Kidney tubule cell (primary cell): ENCODE measurements at places on chromosomes 6 and 20.

- no peak for DNase-seq
These were observed 64.0 kb upstream of the ADGRF4 start for GRCh38 chr6:47634210-47635047.

- DNase-seq: no peak
These were observed 50.4 kb upstream of the CTNNBL1 start for GRCh38 chr20:37643400-37643799.

DNA sequence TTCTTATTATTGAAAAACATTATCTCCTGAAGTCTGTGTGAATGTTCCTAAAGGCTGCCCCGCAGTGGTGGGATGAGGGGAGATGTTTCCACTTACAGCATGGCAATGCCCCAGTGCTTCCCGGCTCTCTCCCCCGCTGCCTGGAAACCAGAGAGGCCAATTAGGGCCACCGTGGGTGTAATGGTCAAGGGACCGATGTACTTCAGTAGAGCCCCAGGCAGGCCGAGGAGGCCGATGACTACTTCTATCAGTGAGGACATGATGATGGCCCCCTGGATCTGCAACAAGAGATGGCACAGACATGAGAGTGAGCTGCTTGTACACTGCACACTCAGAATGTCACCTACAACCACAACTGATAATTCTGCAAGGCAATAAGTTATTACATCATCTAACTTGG lies 117.8 kb downstream of the SLC23A2 start:
- DNase-seq: no peak

DNA sequence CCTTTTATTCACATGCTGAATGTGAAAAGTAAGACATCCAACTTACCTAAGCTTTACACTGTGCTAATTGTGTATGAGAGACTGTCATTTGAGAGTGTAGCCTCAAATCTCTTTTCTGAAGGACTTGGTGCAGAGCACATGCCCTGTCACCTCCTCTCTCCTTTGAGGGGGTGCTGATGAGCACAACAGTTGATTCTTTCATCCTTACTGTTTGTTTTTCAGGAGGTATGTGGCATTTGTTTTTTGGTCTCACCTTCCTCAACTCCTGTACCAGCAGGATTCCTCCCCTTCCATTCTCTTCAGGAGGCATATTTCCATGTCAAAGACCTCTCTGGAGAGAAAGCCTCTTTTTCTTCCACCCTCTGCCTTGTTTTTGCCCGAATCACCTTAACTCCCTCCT lies 252.6 kb upstream of the CITED2 start:
- DNase-seq: no peak

DNA sequence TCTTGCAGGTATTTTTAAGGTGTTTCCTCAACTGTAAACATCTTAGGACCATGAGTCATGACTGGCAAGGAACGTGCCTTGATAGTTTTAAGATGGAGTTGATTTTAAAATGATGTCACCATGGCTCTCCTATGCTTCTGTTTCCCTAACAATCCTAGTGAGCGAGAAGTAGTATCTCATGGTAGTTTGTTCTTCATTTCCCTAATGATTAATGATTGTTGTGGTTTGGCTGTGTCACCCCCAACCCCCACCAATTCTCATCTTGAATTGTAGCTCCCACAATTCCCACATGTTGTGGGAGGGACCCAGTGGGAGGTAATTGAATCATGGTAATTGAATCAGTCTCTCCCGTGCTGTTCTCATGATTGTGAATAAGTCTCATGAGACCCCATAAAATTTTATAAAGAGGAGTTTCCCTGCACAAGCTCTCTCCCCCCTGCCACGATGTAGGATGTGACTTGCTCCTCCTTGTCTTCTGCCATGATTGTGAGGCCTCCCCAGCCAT lies 16.8 kb upstream of the BNIP5 start:
- DNase-seq: peak; percentile 92

DNA sequence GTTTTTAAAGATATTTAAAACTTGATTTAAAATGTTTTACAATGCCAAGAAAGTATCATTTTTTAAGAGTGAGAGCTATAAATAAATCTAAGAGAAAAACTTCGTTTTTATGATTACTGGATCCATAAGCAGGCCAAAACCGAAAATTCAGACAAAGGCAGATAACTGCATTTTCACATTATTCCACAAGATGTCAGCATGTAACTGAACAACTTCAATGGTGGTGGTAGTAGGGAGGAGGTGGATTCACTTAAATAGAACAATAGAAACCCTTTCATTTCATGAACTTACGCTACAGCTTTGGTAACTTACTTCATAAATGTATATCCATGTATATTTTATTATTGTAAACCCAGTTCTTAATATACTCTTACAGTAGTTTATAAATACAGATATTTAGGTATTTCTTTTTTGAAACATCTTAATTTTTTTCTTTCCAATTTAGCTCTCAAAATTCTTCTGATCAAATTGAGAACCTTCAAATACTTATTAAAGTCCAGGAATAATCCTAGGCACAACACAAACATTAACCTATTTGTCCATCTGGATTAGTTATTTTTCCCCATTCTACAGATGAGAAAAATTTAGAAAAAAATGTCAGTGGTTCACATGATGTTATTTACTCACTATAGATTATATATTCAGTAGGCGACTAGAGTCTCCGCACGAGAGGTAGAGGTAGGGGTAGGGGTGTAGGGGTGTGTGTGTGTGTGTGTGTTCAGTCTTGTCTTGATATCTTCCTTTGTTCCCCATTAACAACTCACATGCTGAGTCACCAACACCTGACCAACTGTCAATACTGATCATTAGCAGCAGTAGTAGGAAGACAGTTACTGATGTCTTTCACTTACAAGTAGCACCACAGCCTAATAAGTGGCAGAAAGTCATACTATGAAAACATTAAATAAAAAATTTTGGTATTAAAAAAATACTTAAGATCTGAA lies 111.5 kb downstream of the ARHGAP18 start:
- DNase-seq: peak; percentile 69

DNA sequence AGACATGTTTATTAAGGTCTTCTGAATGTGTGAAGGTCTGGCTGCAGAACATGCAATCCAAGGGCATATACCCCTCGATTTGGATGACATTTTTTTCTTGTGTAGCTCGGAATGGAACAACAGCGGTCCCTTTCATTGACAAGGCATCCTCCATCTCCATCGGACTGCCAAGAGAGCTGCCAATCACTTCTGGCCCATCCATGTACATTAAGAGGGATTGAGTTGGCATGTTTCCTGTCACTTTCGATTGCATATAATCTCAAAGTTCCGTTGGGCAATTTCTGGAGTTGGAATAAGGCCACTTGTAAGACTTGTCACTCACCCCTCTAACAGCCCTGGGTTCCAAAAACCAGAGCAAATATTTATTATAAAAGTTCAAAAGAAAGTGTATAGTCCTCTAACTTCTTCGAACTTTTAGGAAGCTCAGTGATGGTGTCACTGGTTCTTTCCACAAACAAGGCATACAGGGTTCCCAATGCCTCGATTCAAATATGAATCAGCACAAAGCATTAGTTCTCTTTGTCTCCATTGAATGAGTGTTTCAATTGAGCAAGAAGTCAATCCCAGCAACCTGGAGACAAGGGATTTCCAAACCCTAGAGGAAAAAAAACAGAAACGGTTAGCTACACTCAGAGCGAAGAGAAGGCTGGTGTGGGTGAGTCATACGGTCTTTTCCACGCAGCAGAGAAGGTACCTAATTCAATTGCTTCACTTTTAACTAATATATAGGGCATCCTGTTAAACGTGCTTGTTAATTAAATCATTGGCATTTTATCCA lies 10.9 kb downstream of the ZNF217 start:
- DNase-seq: peak; percentile 83

GRCh38 chr6:110646951-110647910 lies 168.0 kb downstream of the CDK19 start:
- no peak for DNase-seq

GRCh38 chr20:16125816-16126215 lies 447.4 kb downstream of the KIF16B start:
- peak; percentile 26 for DNase-seq

- peak; percentile 42 for DNase-seq
These were observed 509.9 kb upstream of the ID4 start for GRCh38 chr6:19327241-19327640.

DNA sequence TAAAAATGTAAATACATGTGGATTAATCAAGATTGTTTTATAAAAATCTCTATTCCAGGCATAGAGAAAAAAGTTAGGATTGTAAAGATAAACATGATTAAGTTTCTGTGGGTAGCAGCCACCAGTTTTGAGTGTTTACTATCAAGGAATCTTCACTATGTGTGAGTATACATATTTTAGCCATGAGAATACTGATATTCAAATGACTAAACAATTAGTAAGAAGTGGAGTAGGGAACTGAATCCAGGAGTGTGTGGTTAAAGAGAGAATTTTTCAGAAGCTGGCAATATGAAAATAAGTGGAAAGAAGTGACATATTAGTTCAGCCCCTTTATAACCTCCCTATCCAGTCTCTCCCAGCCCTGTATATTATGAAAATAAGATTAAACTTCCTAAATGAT lies 10.3 kb downstream of the ELOVL2 start:
- peak; percentile 63 for DNase-seq

- DNase-seq: peak; percentile 7
These were observed 58.5 kb downstream of the AHI1 start for GRCh38 chr6:135438907-135439535.

DNA sequence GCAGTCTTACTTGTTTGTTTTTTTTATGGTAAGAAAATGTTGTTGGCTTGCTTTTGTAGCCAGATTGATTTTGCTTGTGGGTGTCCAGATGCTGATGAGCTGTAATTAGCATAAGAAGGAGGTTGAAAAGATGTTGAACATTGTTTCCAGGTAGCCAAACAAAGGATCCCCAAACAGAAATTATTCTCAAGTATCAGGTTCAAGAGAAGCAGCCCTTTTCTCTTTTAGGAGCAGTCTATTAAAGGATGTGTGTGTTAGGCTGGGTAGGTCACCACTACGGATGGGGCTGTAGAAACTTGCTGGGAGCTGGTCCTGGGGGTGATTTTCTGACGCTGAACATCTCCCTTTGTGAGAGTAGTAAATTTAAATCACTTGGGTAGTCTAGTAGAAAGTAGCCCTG lies 86.9 kb upstream of the VSTM2L start:
- DNase-seq: no peak

GRCh38 chr6:30964075-30964474 lies 19.4 kb upstream of the MUC21 start:
- no peak for DNase-seq

- peak; percentile 32 for DNase-seq
These were observed 53.7 kb upstream of the TMX4 start for GRCh38 chr20:8073024-8073832.

- peak; percentile 51 for DNase-seq
These were observed 26.8 kb downstream of the ERGIC3 start for GRCh38 chr20:35568645-35569044.

DNA sequence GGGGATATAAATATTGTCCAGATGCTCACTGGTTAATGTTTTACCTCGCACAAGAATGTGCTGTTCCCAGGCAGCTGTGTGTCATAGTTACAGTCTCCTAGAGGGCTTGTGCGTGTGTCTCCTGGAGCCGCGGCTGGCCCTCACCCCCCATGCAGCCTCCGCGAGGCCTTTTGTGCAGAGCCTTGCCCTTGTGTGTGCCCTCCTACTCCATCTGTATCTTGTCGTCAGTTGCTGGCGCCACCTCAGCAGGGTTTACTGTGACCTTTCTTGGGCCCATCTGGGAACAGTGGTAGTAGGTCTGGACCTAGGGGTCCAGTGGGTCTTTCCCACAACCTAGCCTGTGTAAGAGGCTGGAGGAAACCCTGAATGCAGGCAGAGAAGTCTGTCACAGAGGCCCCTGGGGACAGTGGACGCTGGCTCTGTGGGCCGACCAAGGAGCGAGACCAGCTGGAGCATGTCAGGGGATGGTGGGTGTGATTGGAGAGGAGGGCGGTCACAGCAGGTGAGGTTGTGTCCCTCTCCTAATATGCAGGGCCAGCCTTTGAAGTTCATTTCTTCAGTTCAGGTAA lies 35.2 kb downstream of the PPP1R14C start:
- peak; percentile 97 for DNase-seq

- DNase-seq: no peak
These were observed 416.5 kb downstream of the BCKDHB start for GRCh38 chr6:80523010-80523409.

DNA sequence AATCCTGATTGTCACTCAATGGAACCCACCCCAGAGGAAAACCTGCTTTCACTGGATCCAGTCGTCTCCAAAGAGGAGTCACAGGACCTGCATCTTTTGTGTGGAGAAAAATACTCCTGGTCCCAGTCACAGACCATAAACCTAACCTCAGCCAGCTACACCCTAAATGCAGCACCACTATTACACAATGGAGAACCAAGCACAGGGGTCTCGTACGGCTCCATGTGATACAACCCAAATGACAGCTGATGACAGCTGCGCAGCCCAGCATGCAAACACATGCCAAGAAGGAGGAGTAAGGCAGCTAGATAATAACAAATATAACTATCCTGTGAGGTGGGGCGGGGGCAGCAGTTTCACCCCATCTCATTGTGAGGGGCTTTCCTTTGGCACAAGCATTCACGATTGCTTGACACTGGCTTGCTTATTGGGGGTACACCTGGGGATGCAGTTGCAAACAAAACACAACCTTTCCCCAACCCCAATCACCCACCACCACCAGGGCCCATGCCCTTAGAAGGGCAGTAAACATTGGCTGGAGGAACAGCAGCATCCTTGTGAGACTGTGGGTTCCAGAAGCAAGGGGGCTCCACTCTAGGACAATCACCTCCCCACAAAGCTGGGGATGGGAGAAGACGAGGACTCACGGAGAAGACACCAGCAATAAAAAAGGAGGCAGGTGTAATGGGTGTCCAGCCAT lies 51.5 kb downstream of the TRERF1 start:
- DNase-seq: no peak

GRCh38 chr20:14622796-14623195 lies 285.4 kb upstream of the FLRT3 start:
- peak; percentile 90 for DNase-seq

DNA sequence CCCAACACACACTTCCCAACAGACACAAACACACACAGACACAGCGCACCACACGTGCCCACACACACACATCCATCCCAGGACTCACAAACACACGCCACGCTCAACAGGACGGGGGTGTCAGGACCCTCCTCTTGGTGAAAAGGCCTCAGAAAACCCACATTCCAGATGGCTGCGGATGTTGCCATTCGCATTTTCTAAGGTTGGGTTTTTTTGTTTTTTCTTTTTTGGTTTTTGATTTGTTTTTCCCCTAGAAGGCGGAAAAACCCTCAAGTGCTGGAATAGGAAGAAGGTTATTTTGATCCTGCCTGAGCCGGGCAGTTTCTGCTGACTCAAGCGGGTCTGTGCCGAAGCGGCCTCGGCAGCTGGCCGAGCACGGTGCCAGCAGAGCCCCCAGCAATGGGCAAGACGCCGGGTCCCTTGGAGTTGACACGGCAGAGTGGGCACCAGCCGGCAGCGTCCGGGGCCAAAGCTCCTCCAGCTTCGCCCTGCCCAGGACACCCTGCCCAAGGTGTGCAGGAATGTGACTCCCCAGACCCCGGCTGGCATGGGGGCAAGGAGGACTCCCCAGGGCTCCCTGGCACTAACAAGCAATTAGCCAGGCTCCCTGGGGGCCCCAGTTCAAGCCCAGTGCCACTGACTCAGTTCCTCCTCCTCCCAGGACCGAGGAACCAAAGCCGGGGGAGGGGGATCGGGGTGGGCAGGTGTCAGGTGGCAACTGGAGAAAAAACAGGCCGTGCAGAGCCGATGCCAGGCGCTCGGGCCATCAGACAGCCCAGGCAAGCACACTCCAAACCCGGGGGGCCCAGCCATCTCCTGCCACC lies 40.9 kb upstream of the ZBP1 start:
- DNase-seq: no peak
